Amniotic epithelial cell (primary cell): ENCODE measurements at places on chromosomes 4 and X.
A peak's percentile ranks its signal among the peaks of the same experiment; 100 is the strongest.

DNA sequence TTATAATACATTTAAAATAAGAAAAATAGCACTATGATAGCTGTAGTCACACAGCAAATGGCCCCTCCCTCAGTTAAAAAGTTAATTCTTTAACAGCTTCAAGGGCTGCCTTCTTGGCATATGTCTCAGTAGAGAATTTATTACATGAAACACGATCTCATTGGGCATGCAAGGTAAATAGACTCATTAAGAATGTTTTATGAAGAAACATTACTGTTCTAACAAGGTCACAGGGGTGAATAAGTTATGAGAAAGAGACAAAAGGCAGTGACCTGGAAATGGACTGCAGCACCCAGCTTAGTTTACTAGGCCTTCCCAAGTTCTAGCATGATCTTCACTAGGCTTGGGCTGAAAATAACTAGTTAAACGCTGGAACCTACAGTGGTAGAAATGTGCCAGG lies 277.7 kb downstream of the NR3C2 start:
- no peak for DNase-seq

- DNase-seq: no peak
Measured at GRCh38 chr4:120939693-120940092, 17.2 kb upstream of the PRDM5 start.

GRCh38 chrX:84170931-84171330 lies 17.1 kb downstream of the RPS6KA6 start:
- DNase-seq: peak; percentile 47

GRCh38 chr4:84151574-84151973 lies 347.5 kb downstream of the NKX6-1 start:
- DNase-seq: no peak

- DNase-seq: no peak
Measured at GRCh38 chr4:94575652-94576051, 123.9 kb downstream of the PDLIM5 start.
